ENCODE measurements at places on chromosomes 4 and X. TPM values are rescaled to one million over a fixed set of nuclear protein-coding genes. Genes with fewer than 3 reads are reported as not detected.

- no peak for DNase-seq
These were observed 9.0 kb downstream of the TCEAL3 start for GRCh38 chrX:103616676-103617186.

DNA sequence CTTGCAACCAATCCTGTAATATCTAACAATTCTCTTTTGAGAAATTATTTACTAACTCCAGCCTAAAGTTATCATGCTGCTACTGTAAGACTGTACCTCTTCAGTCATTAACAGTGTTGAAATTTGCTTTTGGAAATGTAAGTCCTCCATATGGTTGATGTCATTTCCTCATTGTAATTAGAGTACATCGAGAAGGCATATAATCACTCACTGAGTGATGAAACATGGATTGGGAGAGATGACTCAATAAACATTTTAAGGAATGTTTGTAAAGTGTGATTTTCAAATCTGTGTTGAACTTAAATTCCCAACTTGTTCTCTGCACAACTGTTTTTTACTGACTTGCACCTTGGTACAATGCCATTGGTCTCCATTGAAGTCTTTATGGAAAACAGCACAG, 61.2 kb downstream of the HMGB2 start:
- no peak for DNase-seq

The TLR6 gene
- total RNA-seq: 4.8 TPM

- no peak for DNase-seq
These were observed 21.5 kb upstream of the SYTL5 start for GRCh38 chrX:37984880-37985279.

The PNMA3 gene
- total RNA-seq: not detected

All from HCT116 (cell line).